ENCODE measurements at places on chromosomes 13 and 19. TPM values are rescaled to one million over a fixed set of nuclear protein-coding genes. Genes with fewer than 3 reads are reported as not detected.

DNA sequence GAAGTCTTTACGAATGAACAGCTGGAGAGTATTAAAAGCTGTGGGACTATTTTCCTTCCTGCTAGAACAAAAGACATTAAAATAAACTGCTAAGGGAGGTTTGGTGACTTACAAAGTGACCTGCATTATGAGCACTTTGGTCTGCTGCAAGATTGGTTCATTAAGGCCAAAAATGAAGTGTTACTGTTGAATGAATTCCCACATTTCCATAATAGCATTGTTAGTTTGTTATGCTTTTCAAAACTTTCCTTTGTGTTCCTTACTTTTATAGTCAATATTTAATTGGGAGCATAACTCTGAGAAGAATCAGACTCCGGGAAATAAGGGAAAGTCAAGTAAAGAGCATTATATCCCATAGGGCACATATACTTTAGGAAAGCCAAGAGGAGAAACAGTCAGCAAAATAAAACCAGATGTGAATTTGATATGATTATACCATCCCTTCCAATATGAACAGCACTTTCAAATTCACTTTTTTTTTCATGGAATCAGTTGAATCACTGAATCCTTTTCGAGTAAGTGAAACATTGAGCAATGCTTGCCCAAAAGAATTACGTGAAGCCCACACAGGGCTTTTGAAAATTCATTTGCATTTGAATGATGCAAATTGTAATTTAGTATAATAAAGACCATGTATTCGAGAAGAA lies 112.6 kb downstream of the KCTD12 start:
- H3K4me1 ChIP-seq: no peaks in the 10 kb centered on the region
- H3K27me3 ChIP-seq: peaks cover 4% of the 10 kb centered on the region
- no peaks in the 10 kb centered on the region for H3K36me3 ChIP-seq
- no peak overlapping the region for H3K4me3 ChIP-seq

DNA sequence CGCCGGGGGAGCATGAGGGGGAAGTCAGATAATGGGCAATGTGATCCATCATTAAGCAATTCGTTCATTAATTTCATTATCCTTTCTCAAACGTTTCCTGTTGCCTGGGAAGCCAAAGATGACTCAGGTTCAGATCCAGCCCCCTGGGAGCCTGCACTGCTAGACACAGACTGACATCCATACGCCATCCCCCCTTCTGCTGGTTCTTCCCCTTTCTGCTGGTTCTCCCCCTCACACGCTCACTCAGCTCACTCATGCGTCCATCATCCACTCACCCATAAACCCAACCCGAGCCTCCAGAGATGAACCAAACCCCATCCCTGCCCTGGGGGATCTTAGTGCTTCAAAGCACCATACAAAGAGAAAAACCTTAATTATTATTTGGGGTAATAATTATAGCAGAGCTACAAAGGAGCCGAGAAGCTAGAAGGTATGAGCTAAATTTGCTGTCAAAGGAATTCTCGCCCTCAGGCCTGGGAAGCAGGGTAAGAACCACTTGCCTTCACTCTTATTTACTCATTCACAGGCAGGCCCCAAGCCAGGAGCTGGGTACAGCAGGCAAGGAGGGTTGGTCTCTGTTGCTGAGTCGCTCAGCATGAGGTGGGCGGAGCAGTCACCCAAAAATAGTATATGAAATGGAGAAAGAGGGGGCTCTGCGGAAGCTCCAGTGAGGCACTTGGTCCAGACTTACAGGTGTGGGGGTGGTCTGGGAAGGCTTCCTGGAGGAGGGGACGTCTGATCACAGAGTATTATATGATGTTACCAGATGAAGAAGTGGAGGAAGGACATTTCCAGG lies 7.0 kb upstream of the ZNF444 start:
- H3K27ac ChIP-seq: no peak overlapping the region
- H3K27me3 ChIP-seq: no peaks in the 10 kb centered on the region
- no peak overlapping the region for H3K4me3 ChIP-seq
- no peaks in the 10 kb centered on the region for H3K4me1 ChIP-seq
- H3K36me3 ChIP-seq: no peaks in the 10 kb centered on the region

The USE1 gene
- 30.1 TPM for total RNA-seq

DNA sequence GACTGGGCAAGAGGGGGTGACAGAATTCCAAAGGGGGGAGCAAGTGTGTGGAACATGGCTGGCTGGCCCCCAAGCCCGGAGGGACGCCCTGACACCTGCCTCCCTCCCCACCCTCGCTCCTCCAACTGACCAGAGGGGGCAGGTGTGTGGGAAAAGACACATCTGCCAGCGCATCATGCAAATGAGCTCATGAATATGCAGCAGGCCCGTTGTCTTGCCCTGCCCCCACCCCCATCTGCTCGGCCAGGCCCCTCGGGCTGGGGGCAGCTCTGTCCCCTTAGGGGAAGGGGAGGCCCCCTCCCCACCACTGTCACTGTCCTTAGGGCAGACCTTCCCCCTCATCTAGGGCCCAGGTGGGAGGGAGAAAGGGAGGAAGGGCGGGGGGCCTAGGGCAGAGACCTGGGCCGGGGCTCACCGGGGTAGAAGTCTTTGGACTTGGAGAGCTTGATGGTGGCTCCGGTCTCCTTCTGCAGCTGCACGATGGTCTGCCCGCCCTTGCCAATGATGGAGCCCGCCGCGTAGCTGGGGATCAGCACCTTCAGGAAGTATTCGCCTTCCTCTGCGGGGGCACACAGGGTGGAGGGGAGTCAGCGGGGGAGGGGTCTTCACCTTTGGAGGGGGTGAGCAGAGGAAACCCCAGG lies 12.9 kb downstream of the NOVA2 start:
- H3K27ac ChIP-seq: no peak overlapping the region
- H3K27me3 ChIP-seq: peaks cover 41% of the 10 kb centered on the region
- peaks cover 6% of the 10 kb centered on the region for H3K4me1 ChIP-seq
- no peak overlapping the region for H3K4me3 ChIP-seq

GRCh38 chr13:99035715-99036114 lies 57.9 kb upstream of the DOCK9 start:
- no peak for DNase-seq
- peaks cover 3% of the 10 kb centered on the region for H3K4me1 ChIP-seq
- H3K27me3 ChIP-seq: no peaks in the 10 kb centered on the region
- H3K27ac ChIP-seq: no peak overlapping the region

DNA sequence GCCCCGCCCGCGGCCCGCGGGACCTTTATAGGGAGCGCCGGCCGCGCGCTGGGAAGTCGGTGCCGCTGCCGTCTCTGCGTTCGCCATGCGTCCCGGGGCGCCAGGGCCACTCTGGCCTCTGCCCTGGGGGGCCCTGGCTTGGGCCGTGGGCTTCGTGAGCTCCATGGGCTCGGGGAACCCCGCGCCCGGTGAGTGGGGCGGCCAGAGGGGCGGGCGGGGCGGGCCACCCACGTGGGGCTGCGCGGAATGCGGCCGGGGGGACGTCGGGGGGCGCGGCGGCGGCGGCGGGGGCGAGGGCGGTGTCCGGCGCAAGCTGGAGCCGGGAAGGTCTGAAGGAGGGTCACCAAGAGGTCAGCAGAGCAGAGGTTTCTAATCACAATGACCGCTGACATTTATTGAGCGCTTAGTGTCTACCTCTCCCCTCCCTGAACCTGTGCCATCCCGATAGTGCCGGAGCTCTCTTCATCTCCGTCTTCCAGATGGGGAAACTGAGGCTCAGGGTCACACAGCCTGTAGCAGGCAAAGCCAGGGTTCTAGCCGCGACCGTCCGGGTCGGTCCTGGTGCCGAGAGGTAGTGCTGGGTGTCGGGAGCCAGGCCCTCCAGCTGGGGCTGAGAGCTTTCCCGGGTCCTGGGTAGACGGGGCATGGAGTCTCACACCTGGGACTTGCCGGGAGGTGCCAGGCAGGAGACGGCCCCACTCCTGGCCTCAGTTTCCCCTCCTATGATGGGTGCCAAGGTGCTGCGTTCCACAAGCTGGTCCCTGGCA lies at the start of gene FSTL3:
Gene FSTL3 (plus strand): TSS at position 54 of the 767 bp plus-strand sequence. CDS start 32 bp downstream, at position 86.
- no peak for DNase-seq
- H3K36me3 ChIP-seq: no peaks in the 10 kb centered on the region
- no peak within 1 kb of the TSS for H3K4me3 ChIP-seq
- no peak within 1 kb of the TSS for H3K27ac ChIP-seq
- peaks cover 22% of the 10 kb centered on the region for H3K27me3 ChIP-seq
- H3K4me1 ChIP-seq: no peaks in the 10 kb centered on the region

- H3K27ac ChIP-seq: peak overlapping the region; percentile 94
- H3K36me3 ChIP-seq: peaks cover 21% of the 10 kb centered on the region
- peaks cover 25% of the 10 kb centered on the region for H3K4me1 ChIP-seq
- H3K27me3 ChIP-seq: peaks cover 6% of the 10 kb centered on the region
- peak overlapping the region; percentile 99 for H3K4me3 ChIP-seq
These were observed 13.6 kb downstream of the ACP4 start for GRCh38 chr19:50803633-50804419.

Measured in activated naive CD8-positive, alpha-beta T cell treated with anti-CD3 and anti-CD28 coated beads, Interleukin-2, amount 10 ng/mL, durations not matched to agents 7 days and 5 days (primary cell).